ENCODE measurements at places on chromosomes 7 and 10.

DNA sequence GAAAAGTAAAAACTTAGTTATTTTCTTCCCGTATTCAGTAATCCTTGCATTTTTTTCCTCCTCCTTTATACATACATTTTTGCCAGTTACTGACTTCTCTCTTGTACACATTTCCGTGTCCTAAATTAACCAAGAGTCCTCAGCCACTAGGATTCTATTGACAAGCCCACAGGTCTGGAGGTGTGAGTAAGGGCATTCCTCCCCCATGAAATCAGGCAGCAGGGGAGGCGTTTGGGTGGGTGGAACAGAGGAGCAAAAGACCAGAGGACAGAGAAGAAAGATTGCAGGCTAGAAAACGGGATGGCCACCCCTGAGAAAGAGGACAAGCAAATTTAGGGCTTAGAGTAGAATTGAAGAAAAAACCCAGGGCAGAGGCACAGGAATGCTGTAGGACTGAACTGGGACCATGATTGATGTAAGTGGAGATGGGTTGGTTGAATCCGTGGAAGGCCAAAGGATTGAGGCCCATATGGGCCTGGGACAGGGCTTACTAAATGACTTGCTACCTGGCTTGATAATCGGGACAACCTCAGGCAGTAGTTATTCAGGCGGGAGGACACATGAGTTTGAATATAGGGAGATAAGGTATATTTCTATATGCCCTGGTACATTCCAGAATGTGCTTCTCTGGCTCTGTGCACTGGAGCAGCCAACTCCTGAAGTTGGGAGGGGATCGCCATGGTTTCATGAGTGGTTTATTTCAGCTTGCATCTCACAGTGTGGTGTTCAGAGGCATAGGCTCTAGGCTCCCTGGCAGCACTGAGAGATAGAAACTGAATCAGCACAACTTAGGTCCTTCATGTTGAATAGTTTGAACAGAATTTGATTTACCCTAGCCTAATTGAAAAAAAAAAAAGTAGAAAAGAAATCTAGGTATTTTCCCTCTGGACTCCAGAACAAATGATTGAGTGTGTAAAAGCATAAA lies 28.0 kb downstream of the IKZF1 start:
- no peak for DNase-seq

GRCh38 chr7:51079494-51079893 lies 237.1 kb downstream of the COBL start:
- DNase-seq, result no peak

GRCh38 chr10:132307823-132308586 lies at the start of gene STK32C:
Gene STK32C (minus strand): TSS chr10:132307950. CDS start chr10:132307833, 117 bp downstream.
- DNase-seq, result peak; percentile 100

DNA sequence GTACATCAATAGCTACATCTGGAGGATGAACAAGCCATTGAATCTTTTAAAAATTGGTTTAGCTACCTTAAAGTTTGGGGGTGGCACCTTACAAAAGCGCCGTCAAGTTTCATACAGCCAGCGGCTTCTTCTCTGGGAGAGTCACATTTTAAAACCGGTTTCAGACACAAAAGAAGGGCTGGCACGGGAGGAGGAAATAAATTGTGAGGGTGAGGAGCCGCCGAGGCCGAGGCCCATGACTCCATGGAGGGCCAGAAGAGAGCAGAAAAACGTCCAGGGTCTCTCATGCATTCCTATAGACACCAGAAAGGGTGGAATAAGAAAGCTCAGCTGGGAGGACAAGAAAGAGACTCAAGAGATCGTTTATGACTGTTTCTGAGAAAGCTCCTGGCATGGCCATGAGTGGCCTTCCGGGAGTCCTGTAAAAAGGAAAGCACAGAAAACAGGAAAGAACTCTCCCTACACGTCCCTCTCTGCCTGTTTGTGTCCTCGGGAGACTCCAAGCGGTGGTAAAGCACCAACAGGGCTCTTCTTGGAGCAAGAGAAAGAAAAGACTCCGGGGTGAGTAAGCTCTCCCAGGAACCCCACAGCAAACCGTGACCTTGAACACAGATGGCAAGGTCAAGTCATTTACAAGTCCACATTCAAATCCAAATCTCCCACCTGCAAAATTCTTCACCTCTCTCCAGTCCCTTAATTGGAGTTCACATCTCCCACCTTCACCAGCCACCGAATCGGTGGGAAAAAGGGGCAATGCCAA lies 1.8 kb downstream of the FRAT2 start:
- no peak for DNase-seq

DNA sequence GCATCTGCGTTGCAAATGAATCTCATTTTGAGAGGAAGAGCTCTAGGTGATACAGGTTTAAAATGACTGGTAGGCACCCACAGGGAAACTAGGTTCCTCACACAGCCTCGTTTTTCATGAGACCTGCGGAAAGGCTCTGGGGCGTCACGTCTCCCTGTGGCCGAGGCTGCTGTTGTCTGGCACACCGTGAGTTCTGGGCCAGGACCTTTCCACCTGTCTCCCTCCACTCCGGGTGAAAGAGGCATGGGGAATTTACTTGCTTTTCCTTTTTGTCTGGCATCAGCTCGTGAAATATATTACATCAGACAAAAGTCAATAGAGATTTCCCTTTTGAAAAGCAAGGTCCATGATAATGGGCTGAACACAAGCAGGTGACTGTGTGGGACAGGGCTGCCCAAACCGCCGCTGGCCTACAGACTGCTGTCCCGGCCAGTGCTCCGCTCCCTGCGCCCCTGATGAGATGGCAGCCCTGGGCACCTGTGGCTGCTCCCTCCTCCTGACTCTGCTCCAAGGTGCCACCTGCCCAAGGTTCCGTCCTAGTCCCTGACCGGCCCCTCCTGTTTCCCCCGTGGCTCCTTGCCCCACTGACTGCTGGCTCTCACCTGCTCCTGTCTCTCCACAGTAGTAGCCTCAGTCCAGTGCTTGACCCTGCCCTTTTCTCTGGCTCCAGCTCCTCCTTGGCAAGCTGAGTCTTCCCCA lies 109.6 kb downstream of the NKX6-2 start:
- no peak for DNase-seq

DNA sequence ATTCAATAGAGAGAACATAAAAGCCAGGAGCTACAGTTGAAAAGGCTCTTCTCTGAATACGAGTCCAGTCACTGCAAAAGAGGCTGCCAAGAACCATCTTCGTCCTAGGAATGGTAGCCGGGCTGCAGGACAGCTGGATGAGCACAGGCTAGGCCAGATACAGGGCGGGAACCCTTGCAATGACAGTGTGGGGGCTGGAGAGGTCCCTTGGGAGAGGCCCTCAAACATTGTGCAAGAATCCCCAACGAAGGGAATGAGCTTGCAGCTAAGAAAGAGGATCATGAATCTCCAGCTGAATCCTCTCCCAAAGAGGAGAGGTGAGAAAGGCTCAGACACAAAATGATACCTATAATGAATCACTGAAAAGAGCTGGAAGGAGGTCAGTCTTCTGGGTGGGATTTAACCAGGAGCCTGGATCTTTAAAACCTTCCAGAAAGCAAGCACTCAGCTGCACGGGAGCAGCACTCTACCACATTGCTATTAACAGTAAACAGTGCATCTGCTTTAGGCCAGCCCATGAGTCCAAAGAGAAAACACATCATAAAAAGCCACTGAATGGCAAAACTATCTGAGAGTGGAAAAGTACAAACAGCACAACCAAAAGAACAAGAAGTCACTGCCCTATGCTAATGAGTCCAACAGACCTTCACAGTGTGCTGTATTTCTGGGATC lies 287.9 kb downstream of the TNS3 start:
- DNase-seq, result no peak

GRCh38 chr10:36232935-36233334 lies 590.8 kb upstream of the FZD8 start:
- no peak for DNase-seq

GRCh38 chr10:119942973-119943372 lies 50.4 kb downstream of the SEC23IP start:
- no peak for DNase-seq

DNA sequence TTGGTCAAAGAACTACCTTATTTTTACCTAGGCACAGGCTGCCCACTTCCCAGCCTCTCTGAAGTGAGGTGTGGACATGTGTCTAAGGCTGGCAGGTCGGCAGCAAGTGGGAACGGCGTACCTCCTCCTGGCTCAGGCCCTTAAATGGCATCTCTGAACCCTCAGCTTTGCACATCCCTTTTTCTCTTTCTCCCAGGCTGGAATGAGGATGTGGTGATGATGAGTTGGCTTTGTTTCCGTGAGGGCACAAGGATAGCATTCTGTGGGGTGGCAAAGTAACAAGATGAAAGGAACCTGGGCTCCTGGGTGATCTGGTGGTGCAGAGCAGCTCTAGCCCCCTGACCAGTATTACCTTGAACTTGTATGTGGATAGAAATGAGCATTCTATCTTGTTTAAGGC lies 196.8 kb downstream of the REEP3 start:
- no peak for DNase-seq

- DNase-seq, result no peak
These were observed 400.5 kb downstream of the TFEC start for GRCh38 chr7:115630049-115630448.

DNA sequence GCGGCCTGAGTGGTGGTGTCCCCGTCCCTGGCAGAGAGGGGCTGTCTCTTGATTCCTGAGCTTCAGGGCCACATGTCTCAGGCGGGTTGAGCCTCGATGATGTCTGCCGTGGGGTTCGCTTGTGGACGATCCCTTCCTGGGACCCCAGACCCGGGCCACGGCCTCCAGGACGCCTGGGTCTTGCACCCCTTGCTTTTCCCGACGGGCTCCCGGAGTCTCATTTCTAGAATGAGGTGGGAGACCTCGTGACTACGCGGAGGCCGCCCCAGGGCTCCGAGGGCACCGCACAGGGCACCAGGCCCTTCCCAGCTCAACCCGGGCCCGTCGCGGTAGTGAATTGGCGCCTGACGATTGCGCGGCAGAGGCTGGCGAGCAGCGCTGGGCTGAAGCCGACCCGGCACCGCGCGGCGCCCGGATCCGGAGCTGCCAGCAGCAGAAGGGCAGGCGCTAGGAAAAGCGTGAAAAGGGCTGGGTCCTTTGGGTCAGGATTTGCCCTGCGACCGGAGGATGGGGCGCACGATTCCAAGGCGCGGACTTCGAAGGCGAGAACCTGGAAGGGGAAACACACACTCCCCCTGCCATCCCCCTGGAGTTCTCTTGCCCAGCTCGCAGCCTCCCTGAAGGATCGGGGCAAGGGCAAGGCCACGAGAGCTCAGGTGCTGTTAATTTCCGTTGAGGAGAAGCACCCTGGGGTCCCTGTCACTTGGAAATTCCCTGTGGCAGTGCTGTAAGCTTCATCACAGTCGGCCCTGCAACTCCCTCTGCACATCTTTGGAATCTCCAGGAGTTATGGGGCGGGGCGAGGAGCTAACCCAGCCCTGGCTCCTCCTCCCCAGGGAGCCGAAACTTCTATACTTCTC lies 15.5 kb downstream of the TLX1 start:
- DNase-seq, result peak; percentile 7
